AG04450 (cell line): ENCODE measurements at places on chromosomes 12 and 14. TPM values are rescaled to one million over a fixed set of nuclear protein-coding genes. Genes with fewer than 3 reads are reported as not detected.

The MIP gene
- not detected in 2 replicates for polyA plus RNA-seq

The FLRT2 gene
- polyA plus RNA-seq, result 17.3 and 20.8 TPM in 2 replicates

The IL31 gene
- not detected in 2 replicates for polyA plus RNA-seq

DNA sequence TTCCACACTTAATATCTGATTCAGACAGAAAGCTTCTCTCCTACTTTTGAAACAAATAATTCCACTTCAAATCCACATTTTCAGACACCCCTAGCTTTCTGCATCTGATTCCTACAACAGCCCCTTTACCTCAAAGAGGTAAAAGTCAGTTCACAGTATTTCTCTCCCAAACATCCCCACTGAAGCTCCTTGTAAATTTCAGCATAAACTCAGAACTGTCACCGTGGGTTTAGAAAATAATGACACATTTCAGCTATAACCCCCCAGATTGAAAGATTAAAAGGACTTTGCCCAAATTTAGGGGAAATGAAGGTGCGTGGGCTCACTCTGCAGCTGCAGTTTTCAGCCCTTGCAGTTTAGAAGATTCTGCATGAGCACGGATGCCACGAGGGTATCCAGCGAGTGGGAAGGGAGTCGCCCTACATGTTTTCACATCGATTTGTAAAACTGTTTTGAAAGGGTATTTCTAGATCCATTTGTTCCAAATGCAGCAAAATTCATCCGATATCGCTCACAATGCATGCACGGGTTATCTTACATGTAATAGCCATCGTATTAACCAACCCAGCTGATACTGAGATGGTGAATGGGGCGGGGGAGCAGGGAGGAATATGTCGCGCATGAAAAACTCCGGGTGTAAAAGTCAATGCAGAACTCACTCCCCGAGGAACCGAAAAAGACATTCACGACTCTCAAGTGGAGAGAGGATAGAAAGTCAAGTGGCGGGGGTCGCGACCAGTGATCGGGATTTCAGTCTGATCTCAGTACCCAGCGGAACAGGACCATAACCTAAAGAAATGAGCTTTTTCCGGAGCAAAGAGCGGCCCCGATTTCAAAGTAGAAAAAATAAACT lies 5.0 kb upstream of the CCND2 start:
- no peak for DNase-seq

DNA sequence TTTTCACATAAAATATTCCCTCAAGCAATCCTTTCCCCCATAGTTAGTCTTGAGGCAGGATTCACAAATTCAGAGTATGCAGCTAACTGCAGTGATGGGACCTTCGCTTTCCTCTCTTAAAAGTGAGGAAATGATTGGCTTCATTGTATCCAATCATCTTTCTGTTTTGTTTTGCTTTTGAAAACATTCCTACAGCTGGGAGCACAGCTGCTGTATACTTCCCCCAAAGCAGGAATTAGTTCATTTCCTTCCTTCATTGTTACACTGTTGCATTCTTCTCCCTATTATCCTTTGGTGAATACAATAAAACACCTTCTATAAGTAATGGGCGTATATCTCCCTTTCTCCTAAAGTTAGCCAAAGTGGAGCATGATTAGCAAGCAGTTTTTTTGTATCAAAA lies 9.4 kb upstream of the GAS2L3 start:
- no peak for DNase-seq
